Amniotic epithelial cell (primary cell): ENCODE measurements at places on chromosomes 6 and 20.
A peak's percentile ranks its signal among the peaks of the same experiment; 100 is the strongest.

DNA sequence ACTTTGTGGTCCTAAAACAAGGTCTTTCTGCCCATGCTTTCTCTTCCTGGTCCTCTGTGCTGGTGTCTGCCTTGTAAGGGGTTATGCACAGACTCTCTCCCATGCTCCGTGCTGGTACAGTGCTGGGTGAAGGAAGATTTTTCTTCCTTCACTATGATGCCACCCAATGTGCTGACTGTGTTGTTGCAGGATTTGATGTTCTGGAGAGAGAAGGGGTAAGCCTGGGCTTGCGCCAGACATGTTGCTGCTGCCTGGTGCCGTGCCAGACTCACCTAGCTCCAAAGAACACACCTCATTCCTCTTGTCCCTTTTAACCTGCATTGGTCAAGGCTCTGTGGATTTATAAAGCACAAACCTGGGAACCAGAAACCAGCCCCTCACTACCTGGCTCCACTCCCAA is 28.4 kb upstream of the ARMH2 start:
- DNase-seq, result peak; percentile 8

DNA sequence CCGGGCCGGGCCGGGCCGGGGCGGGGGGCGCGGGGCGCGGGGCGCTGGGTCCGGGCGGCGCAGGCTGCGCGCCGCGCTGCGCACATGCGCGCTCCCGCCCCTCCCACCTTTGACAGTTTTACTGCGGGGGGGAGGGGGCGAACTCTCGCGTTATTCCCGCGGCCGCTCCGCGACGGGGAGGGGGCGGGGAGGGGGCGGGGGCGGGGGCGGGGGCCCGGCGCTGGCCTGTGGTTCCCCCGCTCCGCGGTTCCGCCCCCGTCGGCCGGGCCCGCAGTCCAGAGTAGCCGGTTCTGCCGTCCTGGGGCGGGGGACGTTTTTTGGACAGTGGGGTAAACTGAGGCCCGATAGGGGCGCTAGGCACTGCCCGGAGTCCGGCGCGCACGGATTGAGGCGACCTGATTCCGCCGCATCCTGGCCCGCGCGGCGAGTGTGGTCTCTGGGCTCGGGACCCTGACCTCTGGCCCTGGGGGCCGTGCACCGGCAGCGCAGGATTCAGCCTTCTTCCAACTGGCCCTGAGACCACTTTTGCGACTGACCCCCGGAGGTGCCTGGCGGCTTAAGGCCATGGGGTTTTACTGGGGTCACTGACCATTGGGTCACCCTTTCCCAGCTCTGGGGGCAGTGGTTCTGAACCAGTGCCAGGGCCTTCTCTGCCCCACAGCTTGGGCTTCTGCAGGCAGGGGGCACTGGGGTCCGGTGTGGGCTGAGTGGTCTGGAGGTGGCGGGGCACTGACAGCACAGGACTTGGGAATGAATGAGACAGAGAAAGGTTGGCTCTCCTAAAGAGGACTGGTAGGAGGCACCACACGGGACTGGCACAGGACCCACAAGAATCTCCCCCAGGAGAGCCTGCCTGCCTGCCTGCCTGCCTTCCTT is at the start of gene ZNF512B:
ZNF512B (minus strand) TSS at position 93 of the 876 bp plus-strand sequence. CDS start 1,980 bp downstream, outside the sequence.
- DNase-seq, result peak; percentile 44

DNA sequence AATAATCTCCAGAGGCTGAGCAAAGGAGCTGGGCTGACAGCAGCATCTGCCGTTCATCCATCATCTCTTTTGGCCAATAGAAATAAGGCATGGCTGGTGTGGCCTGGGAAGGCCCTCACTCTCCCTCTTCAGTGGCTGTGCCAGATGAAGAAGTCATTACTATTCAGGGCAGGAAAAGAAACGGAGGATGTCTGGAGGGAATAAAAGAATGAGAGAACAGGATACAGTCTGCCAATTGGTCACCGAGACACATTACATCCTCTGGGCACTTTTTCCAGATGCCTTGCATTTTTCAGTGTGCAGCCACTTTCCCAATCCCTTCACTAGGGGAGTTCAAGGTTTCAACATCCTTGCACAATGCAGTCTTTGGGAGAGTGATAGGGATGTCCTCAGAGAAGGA is 32.2 kb upstream of the VGLL2 start:
- peak; percentile 59 for DNase-seq

GRCh38 chr6:152426276-152426675 is 210.9 kb downstream of the SYNE1 start:
- no peak for DNase-seq

DNA sequence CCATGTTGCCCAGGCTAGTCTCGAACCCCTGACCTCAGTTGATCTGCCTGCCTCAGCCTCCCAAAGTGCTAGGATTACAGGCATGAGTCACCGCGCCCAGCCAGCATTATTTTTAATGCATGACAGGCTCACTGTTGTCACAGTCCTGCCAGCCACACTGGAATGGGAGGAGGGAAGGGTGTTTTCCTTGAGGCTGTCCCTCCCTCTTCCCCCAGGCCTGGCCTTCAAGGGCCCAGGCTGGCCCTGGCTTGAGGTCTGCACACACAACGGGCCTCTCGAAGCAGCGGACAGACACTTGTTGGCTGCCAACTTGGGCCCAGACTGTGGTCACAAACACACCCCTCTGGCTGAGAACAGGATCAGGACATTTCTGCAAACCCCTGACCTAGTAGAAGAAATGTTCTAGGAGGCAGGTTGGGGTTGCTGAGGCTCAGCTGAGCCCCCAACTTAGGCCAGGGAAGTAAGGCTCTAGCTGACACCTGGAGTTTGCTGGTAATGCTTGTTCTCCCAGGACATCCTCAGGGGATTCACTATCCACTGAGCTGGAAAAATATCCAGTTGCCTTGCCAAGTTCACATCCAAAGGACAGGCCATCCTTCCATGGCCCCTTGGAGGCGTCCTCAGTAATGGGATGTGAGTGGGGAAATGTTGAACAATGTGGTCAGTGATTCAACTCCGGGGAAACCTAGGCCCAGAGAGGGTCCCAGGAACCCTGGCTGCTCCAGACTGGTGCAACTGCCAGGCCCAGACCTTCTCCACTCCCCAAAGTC is 9.9 kb downstream of the SNTA1 start:
- no peak for DNase-seq

GRCh38 chr6:15517600-15517999 is 145.2 kb downstream of the DTNBP1 start:
- DNase-seq, result no peak

DNA sequence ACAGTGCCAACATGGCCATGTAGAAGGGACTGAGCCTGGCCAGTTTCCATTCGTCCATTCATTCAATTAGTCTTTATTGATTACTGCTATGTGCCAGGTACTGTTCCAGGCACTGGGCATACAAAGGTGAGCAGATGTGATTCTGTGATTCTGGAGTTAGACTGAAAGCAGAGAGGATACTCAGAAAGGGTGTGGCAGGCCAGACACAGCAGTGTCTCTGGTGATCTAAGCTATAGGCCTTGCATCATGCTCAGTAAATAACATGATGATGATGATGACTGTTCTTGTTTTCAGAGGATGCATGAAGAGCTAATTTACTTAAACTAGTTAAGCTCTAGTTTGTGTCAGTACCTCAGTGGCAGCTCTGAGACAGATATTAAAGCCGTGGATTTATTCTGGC is 31.4 kb upstream of the FUCA2 start:
- DNase-seq, result no peak

- no peak for DNase-seq
Measured at GRCh38 chr6:43992126-43992663, 135.1 kb downstream of the MRPL14 start.

DNA sequence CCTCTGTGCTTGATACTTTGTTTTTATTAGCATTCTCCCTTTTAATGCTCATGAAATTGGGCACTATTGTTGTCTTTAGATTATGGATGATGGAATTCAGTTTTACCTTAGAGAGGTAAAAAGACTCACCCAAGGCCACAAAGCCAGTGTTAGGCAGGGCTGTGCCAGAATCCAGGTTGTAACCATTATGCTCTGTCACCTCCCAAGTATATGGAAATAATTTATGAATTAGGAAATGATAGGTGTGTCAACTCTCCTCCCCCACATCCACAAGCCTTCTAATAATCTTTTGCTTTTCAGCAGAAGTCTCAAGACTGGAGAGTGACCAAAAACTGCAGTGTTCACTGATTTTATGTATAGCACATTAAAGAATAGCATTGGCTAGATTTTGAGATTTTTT is 13.0 kb downstream of the DCBLD1 start:
- DNase-seq, result no peak

- DNase-seq, result peak; percentile 90
Measured at GRCh38 chr6:16130932-16131387, 2.1 kb downstream of the MYLIP start.

DNA sequence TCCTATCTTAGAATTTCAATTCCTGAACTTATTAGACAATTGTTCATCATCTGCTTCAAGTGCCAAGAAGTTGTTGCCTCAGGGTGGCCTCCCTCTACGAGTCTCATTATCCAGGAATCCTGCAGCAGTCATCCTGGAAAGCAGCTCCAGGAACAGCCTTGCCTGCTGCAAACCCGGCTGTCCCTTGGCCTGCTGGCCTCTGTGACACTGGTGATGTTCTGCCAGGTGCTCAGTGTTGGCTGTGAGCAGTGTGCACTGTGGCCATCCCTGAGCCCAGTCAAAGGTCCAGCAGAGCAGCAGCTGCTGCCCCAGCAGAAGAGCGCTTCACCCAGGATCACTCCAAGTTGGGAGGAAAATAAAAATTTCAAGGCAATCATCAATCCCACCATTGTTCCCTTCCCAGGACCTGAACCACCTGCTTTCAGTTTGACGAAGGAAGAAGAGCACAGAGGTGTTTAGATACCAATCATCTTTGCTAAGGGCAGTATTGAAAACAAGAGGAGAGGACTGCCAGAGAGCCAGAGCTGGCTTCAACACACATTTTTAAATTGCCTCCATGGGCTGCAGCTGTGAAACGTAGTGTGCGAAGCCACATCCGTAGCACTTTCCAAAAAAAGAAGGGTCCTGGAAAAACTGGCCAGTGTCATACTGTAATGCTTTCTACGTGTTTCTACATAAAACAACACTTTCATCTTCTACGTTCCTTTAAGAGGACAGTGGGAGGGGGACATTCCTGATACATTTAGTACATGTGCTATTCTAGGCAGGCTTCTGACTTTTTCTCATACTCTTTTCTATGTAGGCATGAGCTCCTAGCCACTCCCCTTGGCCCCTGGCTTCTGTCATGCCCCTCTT is 7.2 kb upstream of the FAM50B start:
- DNase-seq, result peak; percentile 61
